ENCODE measurements at places on chromosomes 3 and 15.

- peak; percentile 11 for DNase-seq
Observed at GRCh38 chr15:101124731-101125451, 127.0 kb downstream of the CHSY1 start.

GRCh38 chr15:32677238-32677750 is 35.8 kb downstream of the SCG5 start:
- DNase-seq, result no peak

DNA sequence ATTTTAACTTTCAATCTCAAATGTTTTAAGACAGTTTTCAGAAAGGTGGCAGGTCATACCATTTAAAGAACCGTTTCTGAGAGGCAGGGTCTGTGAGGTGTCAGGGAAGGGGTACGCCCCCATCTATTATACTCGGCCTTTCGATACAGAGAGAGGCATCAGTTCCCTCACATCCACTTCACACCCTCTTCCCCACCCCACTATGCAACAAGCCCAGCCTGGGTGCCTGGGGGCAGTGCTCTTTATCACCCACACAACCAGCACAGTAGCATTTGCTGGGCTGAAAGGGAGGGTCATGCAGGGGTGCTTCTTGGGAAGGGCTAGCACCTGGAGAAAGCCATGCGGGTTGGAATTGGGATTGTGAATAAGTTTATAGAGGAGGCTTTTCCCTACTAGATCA is 56.0 kb upstream of the KCNMB2 start:
- DNase-seq, result no peak

GRCh38 chr3:29291260-29291981 is 10.6 kb downstream of the RBMS3 start:
- no peak for DNase-seq

- DNase-seq, result no peak
Observed at GRCh38 chr15:64247906-64248541, 85.2 kb upstream of the PPIB start.

- no peak for DNase-seq
Observed at GRCh38 chr3:15096046-15096445, 2.9 kb downstream of the RBSN start.

DNA sequence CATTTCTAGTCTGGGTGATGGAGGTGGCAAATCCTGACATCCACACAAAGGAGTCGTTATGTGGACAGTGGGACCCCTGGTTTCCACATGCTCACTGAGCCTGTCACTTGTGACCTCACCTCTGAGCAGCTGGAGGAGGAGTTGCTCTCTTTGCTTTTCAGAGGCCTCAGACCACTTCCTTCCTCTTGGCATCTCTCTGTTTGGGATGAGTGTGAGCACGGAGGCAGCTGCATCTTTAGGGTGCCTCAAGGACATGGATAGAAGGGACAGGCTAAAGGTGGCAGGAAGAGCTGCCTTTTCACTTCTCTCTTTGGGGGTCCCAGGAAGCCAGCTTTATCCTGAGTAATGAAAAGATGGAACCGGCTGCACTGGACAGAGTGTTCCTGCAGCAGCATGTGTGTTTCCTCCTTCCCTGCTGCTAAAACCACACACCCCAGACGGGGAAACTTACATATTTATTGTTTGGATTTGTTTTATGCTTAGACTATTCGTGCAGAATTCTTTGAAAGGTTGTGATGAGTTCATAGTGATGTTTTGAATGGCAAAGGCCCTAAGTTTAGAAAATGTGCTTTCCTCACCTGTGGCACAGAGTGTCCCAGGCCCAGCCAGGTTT is 31.8 kb downstream of the GPR171 start:
- DNase-seq, result no peak

- no peak for DNase-seq
Observed at GRCh38 chr3:197339841-197340520, 41.6 kb upstream of the DLG1 start.

GRCh38 chr3:120469882-120470301 is 19.1 kb upstream of the FSTL1 start:
- DNase-seq, result no peak

DNA sequence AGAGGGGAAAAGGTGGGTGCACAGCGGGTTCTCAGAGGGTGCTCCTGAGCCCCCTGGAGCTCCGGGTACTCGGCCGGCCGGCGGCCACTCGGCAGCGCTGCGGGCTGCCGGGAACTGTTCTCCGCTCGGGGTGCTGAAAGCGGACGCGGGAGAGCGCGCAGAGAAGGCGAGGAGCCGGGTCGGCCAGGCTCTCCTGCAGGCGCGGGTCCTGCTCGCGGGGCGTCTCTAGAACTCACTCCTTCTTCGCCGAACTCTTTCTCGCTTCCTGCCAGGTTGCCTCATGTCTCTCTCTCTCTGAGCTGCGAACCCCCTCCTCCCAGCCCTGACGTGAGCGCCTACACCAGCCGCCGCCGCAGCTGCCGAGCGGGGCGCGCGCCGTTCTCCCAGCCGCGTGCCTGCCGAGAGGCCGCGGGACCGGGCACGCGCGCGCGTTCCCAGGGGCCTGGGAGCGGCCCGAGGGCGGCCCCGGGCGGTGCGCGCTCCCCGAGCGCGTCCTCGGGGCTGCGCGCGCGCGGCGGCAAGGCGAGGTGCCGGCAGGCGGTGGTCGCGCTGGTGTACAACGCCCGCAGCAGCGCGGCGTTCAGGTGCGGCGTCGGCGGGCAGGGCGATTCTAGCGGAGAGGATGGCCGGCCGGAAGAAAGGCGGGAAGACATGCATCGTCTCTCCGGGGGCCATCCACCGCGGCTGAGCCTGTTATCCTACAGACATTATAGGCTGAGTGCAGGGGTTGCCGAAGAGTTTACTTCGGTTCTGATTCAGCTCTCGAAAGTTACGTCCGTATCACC is at the start of gene PEX5L:
Gene PEX5L, minus strand, starts transcription at position 267 of the 785 bp plus-strand sequence. CDS start 338 bp downstream, outside the sequence.
- DNase-seq, result peak; percentile 62
